Activated CD4-positive, alpha-beta memory T cell treated with anti-CD3 and anti-CD28 coated beads for 36 hours (primary cell): ENCODE measurements at places on chromosomes 13 and 19. TPM values are rescaled to one million over a fixed set of nuclear protein-coding genes. Genes with fewer than 3 reads are reported as not detected.

- peaks cover 41% of the 10 kb centered on the region for H3K4me1 ChIP-seq
- DNase-seq: peak; percentile 46
- no peaks in the 10 kb centered on the region for H3K36me3 ChIP-seq
- H3K27me3 ChIP-seq: peaks cover 46% of the 10 kb centered on the region
- H3K4me3 ChIP-seq: no peak overlapping the region
- H3K27ac ChIP-seq: no peak overlapping the region
Measured at GRCh38 chr19:7674010-7675005, 2.6 kb upstream of the MCEMP1 start.

GRCh38 chr19:44947041-44947581 lies 1.3 kb downstream of the APOC2 start:
- no peak overlapping the region for H3K4me3 ChIP-seq
- H3K27ac ChIP-seq: no peak overlapping the region
- DNase-seq: no peak
- H3K27me3 ChIP-seq: no peaks in the 10 kb centered on the region

MYH14 gene
- not detected for total RNA-seq

LINGO3 gene
- total RNA-seq: 0.10 TPM

ZNF541 gene
- total RNA-seq: 0.07 TPM

SELENOV gene
- total RNA-seq: not detected

KLK11 gene
- total RNA-seq: not detected
